ENCODE measurements at places on chromosomes 12 and 14.

- DNase-seq: no peak
- no peaks in the 10 kb centered on the region for H3K27me3 ChIP-seq
- no peak overlapping the region for H3K27ac ChIP-seq
- no peaks in the 10 kb centered on the region for H3K36me3 ChIP-seq
- H3K4me1 ChIP-seq: no peaks in the 10 kb centered on the region
Measured at GRCh38 chr14:77485901-77486678, 12.5 kb downstream of the ISM2 start.

- no peak overlapping the region for H3K4me3 ChIP-seq
- no peaks in the 10 kb centered on the region for H3K36me3 ChIP-seq
- no peaks in the 10 kb centered on the region for H3K4me1 ChIP-seq
- peak; percentile 18 for DNase-seq
- no peaks in the 10 kb centered on the region for H3K27me3 ChIP-seq
Measured at GRCh38 chr14:71261206-71261605, 353.9 kb downstream of the PCNX1 start.

DNA sequence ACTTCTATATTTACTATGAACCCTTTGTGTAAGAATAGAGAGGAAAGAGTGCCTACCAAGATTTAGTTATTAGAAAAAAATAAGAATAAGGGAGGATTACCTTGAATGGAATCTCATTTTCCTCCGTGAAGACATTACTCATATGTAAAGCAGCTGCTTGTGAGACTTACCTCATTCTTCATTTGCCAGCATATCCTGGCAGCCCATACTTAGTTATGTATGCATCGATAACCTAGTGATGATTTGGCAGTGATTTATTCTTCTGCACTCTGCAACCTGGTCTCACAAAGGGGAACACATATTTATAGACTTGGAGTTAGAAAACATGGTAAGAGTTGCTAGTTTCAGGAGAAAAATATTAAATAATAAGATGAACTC, 56.8 kb downstream of the LRFN5 start:
- no peaks in the 10 kb centered on the region for H3K27me3 ChIP-seq
- H3K27ac ChIP-seq: no peak overlapping the region
- no peaks in the 10 kb centered on the region for H3K36me3 ChIP-seq

DNA sequence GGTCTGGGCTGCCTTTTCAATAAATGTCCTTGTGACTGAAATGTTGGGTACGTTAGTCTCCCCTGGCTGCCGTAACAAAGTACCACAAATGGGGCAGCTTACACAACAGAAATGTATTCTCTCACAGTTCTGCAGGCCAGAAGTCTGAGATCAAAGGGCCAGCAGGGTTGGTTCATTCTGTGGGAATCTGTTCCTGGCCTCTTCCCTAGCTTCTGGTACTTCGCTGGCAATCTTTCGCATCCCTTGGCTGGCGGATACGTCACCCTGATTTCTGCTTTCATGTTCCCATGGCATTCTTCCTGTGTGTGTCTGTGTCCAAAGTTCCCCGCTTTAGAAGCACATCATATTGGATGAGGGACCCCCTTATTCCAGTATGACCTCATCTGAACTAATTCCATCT, 95.8 kb upstream of the NCOR2 start:
- H3K27ac ChIP-seq: no peak overlapping the region
- no peak for DNase-seq
- H3K4me3 ChIP-seq: no peak overlapping the region
- H3K36me3 ChIP-seq: no peaks in the 10 kb centered on the region
- H3K27me3 ChIP-seq: no peaks in the 10 kb centered on the region

GRCh38 chr14:20569066-20569465, 8.2 kb upstream of the RNASE9 start:
- H3K4me3 ChIP-seq: no peak overlapping the region
- H3K4me1 ChIP-seq: no peaks in the 10 kb centered on the region
- no peak overlapping the region for H3K27ac ChIP-seq
- H3K27me3 ChIP-seq: no peaks in the 10 kb centered on the region
- DNase-seq: no peak

DNA sequence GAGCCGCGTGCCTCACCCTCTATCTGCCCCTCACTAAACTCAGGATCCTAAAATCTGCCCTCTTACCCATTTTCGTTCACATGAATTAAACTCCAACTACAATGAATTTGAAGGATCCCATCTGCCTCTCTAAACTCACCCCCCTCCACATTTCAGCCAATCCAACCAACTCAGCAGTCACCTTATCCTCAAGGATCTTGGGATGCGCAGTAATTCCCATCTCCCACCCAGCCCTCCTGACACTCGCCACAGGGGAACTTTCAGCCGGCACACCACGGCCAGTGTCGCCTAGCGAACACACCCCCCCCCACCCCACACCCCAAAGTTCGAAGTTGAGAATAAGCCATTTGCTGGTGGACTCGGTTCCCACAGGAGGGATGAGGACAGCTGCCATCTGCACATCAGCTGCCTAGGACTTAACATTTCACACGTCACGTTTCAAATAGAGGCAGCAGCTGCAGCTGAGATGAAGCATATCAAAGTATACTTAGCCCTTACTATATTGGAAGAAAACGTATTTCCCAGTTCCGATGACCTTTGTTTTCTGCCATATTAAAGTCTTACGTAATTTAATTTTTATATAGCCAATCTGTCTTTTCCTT, 8.7 kb upstream of the SELPLG start:
- H3K27me3 ChIP-seq: no peaks in the 10 kb centered on the region
- no peak overlapping the region for H3K4me3 ChIP-seq
- DNase-seq: no peak
- H3K4me1 ChIP-seq: peaks cover 48% of the 10 kb centered on the region

DNA sequence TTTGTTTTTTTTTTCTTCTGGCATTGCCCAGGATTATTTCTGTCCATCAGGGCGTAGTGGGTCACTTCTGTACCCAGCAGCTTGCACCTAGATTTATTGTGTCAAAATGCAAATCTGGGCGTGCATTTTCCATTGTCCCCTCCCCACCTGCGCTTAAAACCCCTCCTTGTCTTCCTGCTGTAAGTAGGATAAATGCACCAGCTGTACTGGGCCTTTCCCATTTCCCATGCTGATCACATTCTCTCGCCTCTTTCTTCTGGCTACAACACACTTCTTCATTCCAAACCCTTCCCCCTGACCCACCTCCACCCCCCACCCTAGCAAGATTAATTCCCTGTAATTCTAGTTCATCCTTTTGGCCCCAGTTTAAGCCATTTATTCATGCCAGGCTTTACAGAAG, 128.0 kb downstream of the ETV6 start:
- H3K27ac ChIP-seq: no peak overlapping the region
- no peak overlapping the region for H3K4me3 ChIP-seq
- H3K36me3 ChIP-seq: no peaks in the 10 kb centered on the region
- no peak for DNase-seq
- H3K4me1 ChIP-seq: no peaks in the 10 kb centered on the region

DNA sequence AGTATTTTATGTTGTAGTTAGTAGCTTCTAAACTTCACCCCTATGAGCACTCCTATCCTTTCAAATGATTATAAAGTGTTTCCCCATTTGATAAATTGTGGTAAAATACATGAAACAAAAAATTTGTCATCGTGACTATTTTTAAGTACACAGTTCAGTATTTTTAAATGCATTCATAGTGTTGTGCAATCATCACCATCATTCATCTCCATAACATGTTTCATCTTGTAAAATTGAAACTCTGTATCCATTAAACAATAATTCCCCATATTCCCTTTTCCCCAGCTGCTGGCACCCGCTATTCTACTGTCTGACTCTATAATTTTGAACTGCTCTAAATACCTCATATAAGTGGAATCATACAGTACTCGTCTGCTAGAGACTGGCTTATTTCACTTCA, 52.5 kb downstream of the ATP23 start:
- H3K27me3 ChIP-seq: no peaks in the 10 kb centered on the region
- no peaks in the 10 kb centered on the region for H3K36me3 ChIP-seq
- no peak overlapping the region for H3K4me3 ChIP-seq
- no peak for DNase-seq
- no peaks in the 10 kb centered on the region for H3K4me1 ChIP-seq

GRCh38 chr12:8145754-8146441, 10.9 kb upstream of the ZNF705A start:
- no peak for DNase-seq
- H3K27me3 ChIP-seq: peaks cover 10% of the 10 kb centered on the region
- H3K36me3 ChIP-seq: no peaks in the 10 kb centered on the region
- H3K4me3 ChIP-seq: no peak overlapping the region

DNA sequence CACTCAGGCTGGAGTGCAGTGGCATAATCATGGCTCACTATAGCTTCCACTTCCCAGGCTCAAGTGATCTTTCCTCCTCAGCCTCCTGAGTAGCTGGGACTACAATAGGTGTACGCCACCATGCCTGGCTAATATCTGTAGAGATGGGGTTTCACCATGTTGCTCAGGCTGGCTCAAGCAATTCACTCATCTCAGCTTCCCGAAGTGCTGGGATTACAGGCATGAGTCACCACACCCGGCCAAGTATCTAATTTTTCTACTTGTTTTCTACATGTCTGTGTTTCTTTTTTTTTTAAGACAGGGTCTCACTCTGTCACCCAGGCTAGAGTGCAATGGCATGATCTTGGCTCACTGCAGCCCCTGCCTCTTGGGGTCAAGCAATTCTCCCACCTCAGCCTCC, 119.7 kb upstream of the MED13L start:
- H3K36me3 ChIP-seq: no peaks in the 10 kb centered on the region
- no peaks in the 10 kb centered on the region for H3K4me1 ChIP-seq
- no peak overlapping the region for H3K27ac ChIP-seq
- H3K4me3 ChIP-seq: no peak overlapping the region
- H3K27me3 ChIP-seq: no peaks in the 10 kb centered on the region

DNA sequence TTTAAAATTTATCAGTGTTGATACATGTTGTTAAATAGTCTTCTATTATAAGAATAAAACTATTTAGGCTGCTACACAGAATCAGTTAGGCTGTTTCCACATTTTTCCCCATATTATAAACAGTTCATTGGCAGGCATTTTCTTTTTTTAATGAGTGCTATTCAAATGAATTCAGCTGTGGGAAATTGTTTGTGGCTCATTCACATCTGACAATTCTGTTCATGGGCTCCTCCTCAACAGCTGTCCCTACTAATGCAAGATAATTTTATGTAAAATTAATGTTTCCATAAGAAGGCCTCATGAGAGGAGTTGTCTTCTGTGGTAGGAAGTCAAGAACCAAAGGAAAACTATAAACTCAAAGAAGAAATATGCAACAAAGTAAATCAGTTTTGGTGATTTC, 218.0 kb downstream of the PPFIA2 start:
- H3K27me3 ChIP-seq: no peaks in the 10 kb centered on the region
- no peaks in the 10 kb centered on the region for H3K36me3 ChIP-seq
- H3K4me3 ChIP-seq: no peak overlapping the region
- H3K27ac ChIP-seq: no peak overlapping the region
- H3K4me1 ChIP-seq: no peaks in the 10 kb centered on the region

GRCh38 chr12:79587368-79587767, 103.4 kb downstream of the PAWR start:
- no peaks in the 10 kb centered on the region for H3K27me3 ChIP-seq
- H3K4me1 ChIP-seq: no peaks in the 10 kb centered on the region
- H3K4me3 ChIP-seq: no peak overlapping the region

- no peaks in the 10 kb centered on the region for H3K4me1 ChIP-seq
- H3K36me3 ChIP-seq: no peaks in the 10 kb centered on the region
- H3K27me3 ChIP-seq: no peaks in the 10 kb centered on the region
- no peak for DNase-seq
Measured at GRCh38 chr14:89644641-89645040, 227.6 kb upstream of the FOXN3 start.

GRCh38 chr12:108076556-108076955, 52.5 kb upstream of the WSCD2 start:
- no peak overlapping the region for H3K4me3 ChIP-seq
- DNase-seq: no peak
- H3K36me3 ChIP-seq: no peaks in the 10 kb centered on the region
- no peaks in the 10 kb centered on the region for H3K4me1 ChIP-seq
- no peak overlapping the region for H3K27ac ChIP-seq

GRCh38 chr14:35365130-35366055, 39.2 kb downstream of the NFKBIA start:
- no peak overlapping the region for H3K4me3 ChIP-seq
- peaks cover 27% of the 10 kb centered on the region for H3K4me1 ChIP-seq
- no peaks in the 10 kb centered on the region for H3K36me3 ChIP-seq
- peak overlapping the region; percentile 31 for H3K27ac ChIP-seq
- H3K27me3 ChIP-seq: no peaks in the 10 kb centered on the region

GRCh38 chr14:50396631-50397389, at the start of gene CDKL1:
Gene CDKL1 (minus strand): TSS chr14:50396881. CDS start chr14:50395868, 1,013 bp downstream.
- peak within 1 kb of the TSS; percentile 48 for H3K27ac ChIP-seq
- H3K27me3 ChIP-seq: no peaks in the 10 kb centered on the region
- H3K36me3 ChIP-seq: no peaks in the 10 kb centered on the region

DNA sequence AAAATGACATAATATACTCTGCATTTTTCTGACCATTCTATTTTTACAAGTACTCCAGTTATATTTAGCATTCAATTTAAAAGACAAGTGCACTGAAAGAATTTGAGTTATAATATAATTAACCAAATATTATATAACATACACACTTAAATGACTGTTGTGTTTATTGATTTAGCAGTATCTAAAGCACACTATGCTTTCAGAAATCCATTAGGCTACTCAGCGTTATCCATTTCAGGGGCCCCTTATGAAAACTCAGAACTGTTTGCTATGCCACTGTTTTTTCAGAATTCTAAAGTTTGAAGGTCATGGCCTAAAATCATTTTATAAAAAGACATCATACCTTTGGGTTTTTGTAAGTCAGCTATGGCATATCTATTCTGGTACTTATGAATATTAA, 57.1 kb downstream of the HECTD4 start:
- no peak overlapping the region for H3K27ac ChIP-seq
- no peak for DNase-seq
- no peaks in the 10 kb centered on the region for H3K36me3 ChIP-seq
- H3K4me3 ChIP-seq: no peak overlapping the region
- no peaks in the 10 kb centered on the region for H3K4me1 ChIP-seq

- H3K36me3 ChIP-seq: no peaks in the 10 kb centered on the region
- peaks cover 18% of the 10 kb centered on the region for H3K4me1 ChIP-seq
- no peaks in the 10 kb centered on the region for H3K27me3 ChIP-seq
- H3K27ac ChIP-seq: peak overlapping the region; percentile 68
- peak; percentile 56 for DNase-seq
- H3K4me3 ChIP-seq: peak overlapping the region; percentile 14
Measured at GRCh38 chr12:52032446-52032803, 18.8 kb upstream of the NR4A1 start.

DNA sequence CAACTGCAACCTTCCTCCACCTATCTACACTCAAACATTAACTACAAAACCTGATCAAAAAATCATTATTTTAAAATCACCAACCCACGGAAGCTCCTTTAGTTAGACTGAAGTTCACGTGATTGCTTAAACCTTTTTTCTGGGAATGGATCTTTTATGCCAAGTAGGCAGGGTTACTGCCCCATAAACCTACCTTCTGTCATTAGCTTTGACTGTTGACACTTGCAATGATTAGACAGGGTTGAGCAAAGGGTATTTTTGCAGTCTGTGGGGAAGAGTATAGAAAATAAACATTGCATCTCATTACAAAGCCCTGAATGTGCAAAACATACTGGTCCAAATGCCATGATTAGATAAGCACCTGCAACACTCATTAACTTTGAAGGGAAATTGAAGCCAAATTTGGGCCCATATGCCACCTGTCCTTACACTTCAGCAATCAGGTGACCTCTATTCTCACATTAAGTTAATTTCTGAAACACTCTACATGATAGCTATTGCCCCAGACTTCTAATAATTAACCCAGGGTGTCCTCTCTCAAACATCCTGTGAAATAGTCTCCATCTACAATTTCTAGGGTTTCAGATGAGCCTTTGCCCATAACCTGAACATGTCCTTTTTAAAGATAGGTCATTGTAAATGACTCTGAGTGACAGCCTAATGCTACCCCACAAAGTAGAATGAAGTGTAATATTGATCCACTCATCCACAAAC, 156.0 kb upstream of the PLEKHG7 start:
- no peak overlapping the region for H3K27ac ChIP-seq
- peaks cover 16% of the 10 kb centered on the region for H3K4me1 ChIP-seq
- H3K36me3 ChIP-seq: no peaks in the 10 kb centered on the region
- H3K27me3 ChIP-seq: peaks cover 3% of the 10 kb centered on the region

All from endothelial cell of umbilical vein (primary cell).